ENCODE measurements at places on chromosomes 3 and 15.

DNA sequence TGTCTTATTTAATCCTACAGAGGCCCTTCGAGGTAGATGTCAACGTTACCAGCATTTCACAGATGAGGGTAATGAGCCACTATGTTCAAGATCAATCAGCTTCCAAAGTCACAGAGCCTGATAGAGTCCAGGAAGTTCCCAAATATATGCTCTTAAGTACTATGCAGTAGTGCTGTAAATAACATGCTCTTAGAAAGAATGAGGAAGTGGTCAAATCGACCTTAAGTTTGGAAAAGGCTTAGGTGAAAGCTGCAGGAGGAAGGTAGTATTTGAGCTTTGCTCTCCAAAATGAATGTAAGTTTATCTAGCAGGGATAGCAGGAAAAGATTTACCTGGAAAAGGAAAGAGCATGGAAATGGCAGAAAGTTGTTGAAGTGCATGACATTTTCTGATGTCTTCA lies 234.0 kb downstream of the RBMS3 start:
- no peak for DNase-seq

GRCh38 chr3:187343670-187344069 lies 24.5 kb upstream of the RTP4 start:
- DNase-seq, result no peak

GRCh38 chr3:98594628-98595324 lies 1.4 kb upstream of the CPOX start:
- DNase-seq, result no peak

- DNase-seq, result no peak
Measured at GRCh38 chr3:139528924-139529323, 10.6 kb downstream of the RBP1 start.

GRCh38 chr15:100779331-100780207 lies 100.1 kb upstream of the ALDH1A3 start:
- DNase-seq, result no peak

DNA sequence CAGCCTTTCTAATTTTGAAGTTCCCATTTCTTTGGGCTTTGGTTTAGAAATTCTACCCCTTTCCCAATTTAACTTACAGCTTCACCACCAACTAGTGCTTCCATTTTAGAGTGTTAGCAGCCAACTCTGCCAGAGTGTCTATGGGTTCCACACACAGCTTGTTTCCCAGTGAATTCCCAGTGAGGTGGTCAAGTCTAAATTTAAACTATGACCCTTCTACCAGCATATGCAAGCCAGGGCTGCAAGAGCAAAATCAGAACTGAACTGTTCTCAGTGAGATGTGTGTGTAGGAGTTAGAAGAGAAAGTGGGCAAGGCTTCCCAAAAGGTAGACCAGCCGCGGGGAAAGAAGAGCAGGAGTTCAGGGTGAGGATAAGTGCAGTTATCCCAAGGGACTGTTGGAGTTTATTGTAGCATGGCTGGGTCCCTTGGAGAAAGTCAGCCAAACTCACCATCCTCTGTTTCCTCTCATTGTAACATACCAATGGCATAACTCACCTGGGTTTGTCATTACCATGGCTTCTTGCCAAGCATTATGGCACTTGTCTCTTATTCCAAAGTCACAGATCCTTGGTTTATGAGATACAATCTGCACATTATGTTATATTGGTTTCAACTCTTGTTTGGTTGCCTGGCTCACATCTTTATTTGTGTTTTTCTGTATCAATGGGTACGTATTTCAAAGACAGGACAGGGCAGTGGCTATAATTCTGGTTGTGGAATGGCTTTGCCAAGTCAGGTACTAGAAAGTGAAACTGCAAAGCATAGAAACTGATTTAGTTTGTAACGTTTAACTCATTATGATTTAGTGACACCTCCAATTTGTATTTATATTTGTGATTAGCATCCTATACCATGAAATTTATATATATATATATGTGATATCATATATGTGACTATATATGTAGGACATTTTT lies 130.2 kb upstream of the UMPS start:
- no peak for DNase-seq

DNA sequence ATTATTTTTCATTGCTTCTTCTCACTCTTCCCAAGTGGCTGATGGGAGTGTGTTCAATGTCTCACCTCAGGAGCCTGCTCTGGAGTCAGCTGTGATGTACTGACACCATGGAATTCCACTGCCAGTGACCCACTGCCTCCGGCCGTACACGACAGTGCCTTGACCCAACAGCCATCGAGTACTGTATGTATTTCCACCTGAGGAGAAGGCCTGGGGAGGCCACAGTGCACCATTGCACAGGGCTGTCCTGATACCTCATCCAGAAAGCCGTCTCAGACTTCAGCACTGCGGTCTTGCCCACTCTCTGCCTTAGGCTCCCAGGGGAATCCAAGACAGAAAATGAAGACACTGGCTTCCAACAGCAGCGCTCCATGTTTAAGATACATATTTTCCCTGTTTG lies 51.4 kb upstream of the EIF1B start:
- no peak for DNase-seq

DNA sequence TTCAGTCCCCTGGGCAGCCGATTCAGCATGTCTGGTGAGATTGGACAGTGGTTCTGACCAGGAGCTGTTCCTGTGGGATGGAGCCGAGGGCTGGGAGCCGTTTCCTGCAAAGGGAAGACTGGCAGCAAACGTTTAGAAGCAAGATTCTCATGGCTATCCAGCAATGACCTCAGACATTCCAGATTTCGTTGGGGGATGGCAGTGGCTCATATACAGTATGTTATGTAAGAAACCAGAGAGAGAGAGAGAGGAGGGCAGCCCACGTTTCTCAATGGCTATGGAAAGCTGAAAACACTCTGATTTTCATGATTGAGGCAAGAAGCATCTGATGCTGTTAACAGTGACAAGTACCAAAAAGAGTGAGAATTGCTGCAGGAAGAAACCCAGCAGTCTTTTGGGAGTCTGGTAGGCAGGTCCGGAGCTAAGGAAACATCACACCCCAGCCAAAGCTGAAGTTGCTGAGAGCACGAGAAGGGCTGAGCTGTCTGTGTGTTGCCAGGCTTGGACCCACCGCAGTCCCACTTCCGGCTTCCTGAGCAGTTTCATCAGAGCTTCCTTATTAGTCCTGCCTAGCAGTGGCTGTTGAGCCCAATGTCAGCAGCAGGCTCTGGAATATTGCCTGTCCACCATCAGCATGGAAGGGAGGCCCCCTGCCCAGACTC lies 25.6 kb upstream of the VPS8 start:
- DNase-seq, result no peak

- no peak for DNase-seq
Measured at GRCh38 chr3:162117961-162118360, 621.4 kb downstream of the OTOL1 start.

GRCh38 chr3:76432396-76432795 lies 607.5 kb upstream of the ROBO2 start:
- no peak for DNase-seq

DNA sequence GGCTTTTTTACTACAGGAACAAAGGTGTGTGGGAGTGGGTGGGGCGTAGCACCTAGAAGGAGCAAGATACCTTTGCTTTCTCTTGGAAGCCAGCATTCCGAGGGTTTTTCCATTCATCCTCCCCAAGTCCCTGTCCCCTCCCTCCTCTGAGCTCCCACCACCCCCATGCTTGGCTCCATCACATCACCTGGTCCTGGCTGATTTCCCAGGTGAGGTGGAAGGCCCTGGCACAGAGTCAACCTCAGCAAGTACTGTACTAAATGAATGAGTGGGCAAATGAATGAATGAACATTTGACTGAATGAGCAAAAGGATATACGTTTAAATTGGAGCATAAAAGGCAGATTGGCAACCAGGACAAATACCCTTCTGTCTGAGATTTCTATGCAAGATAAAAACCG lies 45.4 kb downstream of the DZIP1L start:
- DNase-seq, result no peak

DNA sequence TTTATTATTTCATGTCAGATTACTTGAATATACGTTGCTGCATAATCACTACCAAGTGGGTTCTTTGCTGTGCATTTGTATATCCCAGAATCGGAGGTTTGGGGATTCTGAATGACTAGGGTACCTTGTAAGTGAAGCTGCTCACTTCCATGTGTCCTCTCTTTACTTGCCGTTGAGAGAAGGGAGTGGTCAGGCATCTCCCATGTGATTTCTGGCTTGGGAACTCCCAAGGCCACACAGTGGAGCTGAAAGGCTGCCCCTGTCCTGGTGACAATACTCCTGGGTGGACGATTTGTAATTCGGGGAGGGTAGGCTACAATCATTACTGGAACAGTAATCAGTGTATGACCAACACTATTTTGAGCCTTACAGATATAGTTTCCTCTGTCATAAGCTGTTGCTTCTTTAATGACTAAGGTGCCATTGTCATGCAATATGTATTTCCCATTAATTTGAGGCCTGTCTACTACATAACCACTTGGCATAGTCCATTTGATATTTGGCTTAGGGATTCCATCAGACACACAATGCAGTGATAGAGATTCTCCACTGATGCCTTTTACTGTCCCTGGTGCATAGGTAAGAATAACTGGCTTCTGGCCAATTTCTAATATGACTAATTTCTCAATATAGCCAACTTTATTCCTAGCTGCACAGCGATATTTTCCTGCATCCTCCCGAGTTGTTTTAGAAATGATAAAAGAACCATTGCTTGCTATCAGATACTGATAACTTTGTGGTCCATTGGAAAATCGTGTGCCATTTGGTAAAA lies 24.0 kb downstream of the IGSF10 start:
- DNase-seq, result no peak

DNA sequence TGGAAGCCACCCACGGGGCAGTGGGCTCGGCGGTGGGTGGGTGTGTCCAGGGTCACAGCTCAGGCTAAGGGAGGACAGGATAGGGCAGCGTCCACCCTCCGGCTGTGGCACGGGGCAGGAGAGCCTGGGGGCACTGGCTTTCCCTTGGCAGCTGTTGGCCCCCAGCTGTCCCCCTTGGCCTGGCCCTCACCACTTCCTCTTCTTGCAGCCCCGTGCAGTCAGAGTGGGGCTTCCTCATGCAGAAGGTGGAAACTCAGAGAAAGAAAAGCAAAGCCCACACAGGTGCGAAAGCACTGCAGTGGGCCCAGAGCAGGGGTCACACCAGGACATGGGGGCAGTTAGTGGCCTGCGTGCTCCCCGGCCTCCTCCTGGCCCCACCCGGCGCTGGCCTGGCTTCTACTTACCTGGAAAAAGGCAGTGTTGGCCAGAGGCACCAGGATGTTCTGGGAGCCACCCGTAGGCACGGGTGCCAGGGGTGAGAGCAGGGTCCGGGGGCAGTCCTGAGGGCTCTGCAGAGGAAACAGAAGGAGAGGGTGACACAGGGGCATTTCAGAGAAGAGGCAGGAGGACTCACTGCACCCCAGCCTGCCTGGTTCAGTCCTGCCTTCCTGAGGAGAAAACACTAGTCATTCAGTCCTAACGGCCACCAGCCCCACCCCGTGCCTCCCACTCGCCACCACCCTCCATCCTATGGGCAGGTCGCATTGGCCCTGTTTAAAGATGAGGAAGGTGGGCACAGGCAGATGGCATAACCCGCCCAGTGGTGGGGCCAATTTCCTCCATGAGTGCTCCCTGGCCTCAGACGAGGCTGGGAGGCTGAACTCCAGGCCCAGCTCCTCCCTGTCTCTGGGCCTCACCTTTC lies 28.3 kb downstream of the PLXND1 start:
- no peak for DNase-seq

DNA sequence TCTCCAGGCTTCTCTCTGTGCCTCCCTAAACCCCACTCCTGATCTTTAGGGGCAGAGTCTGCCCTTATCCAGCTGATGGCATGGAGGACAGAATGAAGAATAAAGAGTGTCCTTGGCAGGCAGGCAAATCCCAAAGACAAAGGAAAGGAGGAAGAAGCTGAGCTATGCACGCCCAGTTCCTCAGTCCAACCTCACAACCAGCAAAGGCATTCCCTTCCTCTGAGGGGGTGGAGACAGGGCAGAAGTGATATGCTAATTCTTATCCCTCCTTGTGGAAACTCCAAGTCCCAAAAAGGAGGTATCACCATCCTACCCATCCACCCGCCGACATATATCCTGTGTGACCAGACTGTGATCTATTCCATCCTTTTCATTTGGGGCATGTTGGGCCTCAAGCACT lies 10.5 kb upstream of the CCDC54 start:
- DNase-seq, result no peak

GRCh38 chr3:171346019-171346418 lies 114.2 kb downstream of the TNIK start:
- DNase-seq, result no peak

- no peak for DNase-seq
Measured at GRCh38 chr3:74640211-74640610, 25.8 kb upstream of the CNTN3 start.

GRCh38 chr3:9499455-9500107 lies 54.0 kb downstream of the LHFPL4 start:
- DNase-seq, result no peak

- no peak for DNase-seq
Measured at GRCh38 chr3:11024181-11024580, 31.6 kb downstream of the SLC6A1 start.

DNA sequence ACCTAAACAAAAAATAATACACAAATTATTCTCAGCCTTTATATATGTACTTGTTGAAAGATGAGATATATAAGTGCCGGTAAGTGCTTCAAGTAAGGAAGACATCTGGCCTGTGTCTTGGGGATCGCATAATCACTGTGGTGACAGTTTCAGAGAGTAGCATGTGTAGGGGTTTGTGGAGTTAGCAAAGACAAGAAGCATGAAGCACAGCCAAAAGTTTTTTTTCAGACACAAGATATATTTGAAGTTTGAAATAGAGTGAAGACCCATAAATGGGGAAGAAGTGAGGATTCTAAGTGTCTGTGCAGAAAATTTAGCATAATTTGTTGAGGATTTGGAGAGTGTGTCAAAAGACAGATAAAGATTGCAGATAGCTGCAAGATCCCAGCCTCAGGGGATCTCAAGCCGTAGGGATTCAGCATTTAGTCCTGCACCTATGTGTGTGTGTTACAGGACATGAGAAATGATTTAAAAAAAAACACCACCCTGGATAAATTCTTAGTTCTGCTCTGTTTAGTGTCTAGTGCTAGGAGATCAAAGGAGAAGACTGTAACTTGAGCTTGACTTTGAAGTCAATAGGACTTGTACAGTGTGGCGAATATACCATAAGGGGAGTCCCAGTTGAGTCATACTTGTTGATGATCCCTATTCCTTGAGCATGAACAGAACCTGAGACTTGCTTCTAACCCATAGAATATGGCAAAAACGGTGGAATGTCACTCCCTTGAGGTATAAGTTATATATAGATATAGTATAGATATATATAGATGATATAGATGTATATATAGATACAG lies 123.9 kb upstream of the GRM7 start:
- DNase-seq, result no peak

DNA sequence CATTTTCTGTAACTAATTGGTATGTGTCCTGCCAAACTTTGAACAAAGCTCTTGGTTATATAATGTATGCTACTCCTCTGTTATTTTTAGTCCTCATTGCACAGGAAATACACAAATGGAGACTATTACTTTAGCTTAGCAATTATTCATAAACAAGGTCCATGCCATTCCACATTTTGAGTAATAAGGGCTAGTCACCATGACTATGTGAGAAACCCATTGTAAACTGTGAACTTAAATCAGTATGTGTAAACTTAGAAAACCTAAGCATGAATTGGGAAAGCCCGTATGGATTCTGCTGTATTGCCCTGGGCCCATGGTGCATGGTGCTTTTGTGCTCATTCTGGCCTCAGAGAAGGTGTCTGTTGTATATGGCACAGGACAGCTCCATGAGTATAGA lies 100.3 kb downstream of the HCN4 start:
- no peak for DNase-seq

- DNase-seq, result no peak
Measured at GRCh38 chr3:161038725-161039124, 66.4 kb downstream of the B3GALNT1 start.

Measured in stimulated activated CD8-positive, alpha-beta memory T cell treated with anti-CD3 and anti-CD28 coated beads, Interleukin-2, amount 100 ng/mL, for 1 hour (primary cell).